ENCODE measurements at places on chromosomes 5 and 9. TPM values are rescaled to one million over a fixed set of nuclear protein-coding genes. Genes with fewer than 3 reads are reported as not detected.

DNA sequence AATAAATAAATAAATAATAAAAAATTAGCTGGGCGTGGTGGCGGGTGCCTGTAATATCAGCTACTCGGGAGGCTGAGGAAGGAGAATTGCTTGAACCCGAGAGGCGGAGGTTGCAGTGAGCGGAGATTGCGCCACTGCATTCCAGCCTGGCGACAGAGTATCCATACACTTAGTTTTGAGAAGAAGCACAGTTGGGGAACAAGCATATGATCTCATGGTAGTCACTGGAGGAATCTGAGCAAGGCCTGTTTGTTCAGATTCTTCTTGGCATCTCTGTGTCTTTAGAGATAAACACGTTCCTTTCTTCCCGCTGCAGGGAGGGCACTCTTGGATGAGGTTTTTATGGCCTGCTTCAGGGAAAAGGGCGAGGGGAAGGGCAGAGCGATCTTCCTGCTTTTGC, 15.6 kb upstream of the DENND1A start:
- DNase-seq = no peak

DNA sequence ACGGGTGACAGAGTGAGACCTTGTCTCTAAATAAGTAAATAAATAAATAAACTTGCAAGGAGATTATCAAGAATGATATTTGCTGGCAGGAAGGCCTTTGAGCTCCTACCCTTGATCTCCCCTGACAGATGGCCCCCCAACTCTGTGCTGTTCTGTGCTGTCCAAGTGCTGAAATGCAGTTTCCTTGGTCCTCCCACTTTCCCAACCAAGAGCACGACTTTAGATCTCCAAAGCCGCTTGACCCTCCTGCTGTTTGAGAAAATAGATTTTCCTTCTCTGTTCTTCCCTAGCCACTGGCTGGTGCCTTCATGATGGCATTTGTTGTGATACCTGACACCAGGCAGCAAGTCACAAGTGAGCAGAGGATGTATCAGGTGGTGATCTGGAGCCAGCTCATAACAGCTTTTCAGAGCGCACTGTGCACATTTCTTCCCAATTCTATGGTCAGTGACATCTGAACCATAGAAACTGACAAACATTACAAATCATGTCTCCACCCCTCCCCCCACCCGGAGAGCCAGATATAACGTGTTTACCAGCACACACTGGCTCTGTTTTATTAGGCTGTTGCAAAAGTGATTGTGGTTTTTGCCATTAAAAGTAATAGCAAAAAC, 80.0 kb upstream of the PUM3 start:
- no peak for DNase-seq

- no peak for DNase-seq
These were observed 4.0 kb downstream of the ISL1 start for GRCh38 chr5:51386916-51387883.

DNA sequence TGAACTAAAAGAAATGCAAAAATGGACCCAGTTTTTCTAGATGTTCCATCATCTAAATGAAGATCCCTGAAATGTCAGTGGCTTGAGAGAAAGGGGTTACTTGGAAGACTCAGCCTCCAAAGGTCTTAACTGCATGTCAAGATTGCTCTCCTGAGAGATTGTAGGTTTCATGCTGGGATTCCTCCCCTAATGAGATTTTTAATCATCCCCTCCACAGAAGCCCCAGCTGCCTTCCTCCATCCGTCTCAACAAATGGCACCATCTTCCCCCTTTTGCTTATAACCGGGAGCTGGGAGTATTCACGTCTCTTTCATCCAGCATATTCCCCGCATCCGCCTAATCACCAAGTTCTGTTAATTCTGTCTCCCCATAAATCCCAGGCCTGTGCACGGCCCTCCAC, 104.5 kb downstream of the NSG2 start:
- no peak for DNase-seq

DNA sequence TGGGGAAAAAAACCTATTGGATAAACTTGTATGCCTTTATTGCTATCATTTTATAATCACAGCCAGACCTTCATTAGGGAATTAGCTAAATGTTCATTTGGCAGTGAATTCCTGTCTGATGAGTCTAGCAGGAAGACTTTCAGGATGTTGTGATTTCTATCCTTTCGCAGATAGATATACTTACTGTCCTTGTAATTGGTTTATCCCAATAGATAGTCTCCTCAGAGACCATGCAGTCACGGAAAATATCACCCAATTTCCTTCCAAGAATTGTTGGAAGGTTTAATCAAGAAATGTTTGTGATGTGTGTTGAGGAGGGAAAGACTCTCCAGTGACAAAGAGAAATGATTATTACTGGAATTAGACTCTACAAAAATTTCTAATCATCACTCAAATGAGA, 1937.9 kb upstream of the WWC1 start:
- DNase-seq = no peak

- no peak for DNase-seq
These were observed 39.0 kb downstream of the PRKACG start for GRCh38 chr9:68974901-68975300.

- no peak for DNase-seq
These were observed 98.4 kb downstream of the ZNF354C start for GRCh38 chr5:179158556-179158955.

- no peak for DNase-seq
These were observed 20.8 kb downstream of the URM1 start for GRCh38 chr9:128391956-128392301.

GRCh38 chr9:137320555-137321384, 18.7 kb upstream of the NRARP start:
- peak; percentile 95 for DNase-seq

GRCh38 chr5:166746506-166746905, 1544.9 kb upstream of the WWC1 start:
- DNase-seq = no peak

DNA sequence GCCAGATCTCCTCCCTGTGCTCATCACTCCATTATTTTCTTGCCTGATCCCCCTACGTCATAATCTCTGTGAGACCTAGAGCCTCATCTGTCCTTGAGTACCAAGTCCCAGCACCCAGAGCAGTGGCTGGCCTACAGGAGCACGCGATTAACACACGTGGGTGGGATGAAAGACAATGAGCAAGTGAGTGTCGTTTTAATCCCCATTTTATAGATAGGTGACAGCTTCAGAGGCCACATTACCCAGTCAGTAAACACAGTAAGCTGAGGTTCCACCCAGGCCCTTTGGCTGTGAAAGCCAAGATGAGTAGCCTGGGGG, 17.3 kb downstream of the TRUB2 start:
- DNase-seq = no peak

GRCh38 chr9:72839085-72839484, 113.8 kb downstream of the ALDH1A1 start:
- no peak for DNase-seq

DNA sequence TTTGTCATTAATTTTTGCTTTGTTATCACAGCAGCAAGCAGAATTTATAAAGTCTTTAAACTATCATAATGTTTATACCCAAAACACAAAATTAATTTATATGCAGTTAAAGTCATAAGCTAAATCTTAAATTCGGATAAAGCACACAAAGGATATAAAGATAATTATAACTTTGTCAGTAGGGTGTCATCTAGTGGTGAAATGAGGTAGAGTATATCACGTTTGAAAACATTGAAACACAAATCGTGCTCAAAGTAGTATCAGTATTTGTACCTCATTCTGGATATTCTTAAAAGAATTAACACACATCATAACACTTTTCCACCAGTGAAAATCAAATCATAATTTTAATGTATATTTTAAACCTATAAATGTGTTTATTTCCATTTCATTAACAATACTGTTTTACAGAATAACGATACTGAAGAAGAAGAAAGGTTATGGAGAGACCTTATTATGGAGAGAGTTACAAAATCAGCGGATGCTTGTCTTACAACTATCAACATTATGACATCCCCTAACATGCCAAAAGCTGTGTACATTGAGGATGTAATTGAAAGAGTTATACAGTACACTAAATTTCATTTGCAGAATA, 129.5 kb downstream of the NIPBL start:
- DNase-seq = peak; percentile 56

DNA sequence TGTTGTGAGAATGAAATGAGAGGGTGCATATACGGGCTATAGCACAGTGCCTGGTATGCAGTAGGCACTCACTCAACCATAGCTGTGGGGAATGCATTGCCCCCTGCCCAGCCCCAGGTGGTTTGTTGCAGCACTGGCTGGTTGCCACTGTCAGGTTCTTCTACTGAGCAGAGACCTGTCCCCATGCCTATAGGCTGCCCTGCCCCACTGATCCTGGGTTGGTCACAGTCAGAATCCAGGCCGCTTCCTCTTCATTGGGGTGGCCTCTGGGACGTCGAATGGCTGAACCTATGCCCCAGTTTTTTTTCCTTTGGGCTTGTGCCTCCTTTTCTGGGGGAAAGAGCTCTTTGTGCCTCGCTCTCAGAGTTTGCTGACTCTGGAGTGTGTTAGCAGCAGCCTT, 74.6 kb downstream of the RGS3 start:
- DNase-seq = no peak

- peak; percentile 40 for DNase-seq
These were observed 1.7 kb upstream of the CNTRL start for GRCh38 chr9:121073038-121073437.

GRCh38 chr5:88664645-88665044, 218.3 kb downstream of the MEF2C start:
- no peak for DNase-seq

GRCh38 chr9:125764198-125764597, 17.0 kb downstream of the PBX3 start:
- no peak for DNase-seq

- DNase-seq = no peak
These were observed 117.9 kb upstream of the PRDM9 start for GRCh38 chr5:23389291-23390101.

- DNase-seq = no peak
These were observed 175.9 kb downstream of the ZDHHC21 start for GRCh38 chr9:14517154-14517906.

Gene GPR150
- total RNA-seq = 0.05 TPM

Gene BTNL3
- not detected for total RNA-seq

Gene SPOCK1
- total RNA-seq = 7.0 TPM

Gene MRPS30
- 59.9 TPM for total RNA-seq

Gene PKD2L2
- not detected for total RNA-seq

Gene SMIM33
- total RNA-seq = not detected

Gene SHISAL2B
- not detected for total RNA-seq

Gene TAF1L
- under 0.01 TPM for total RNA-seq

Gene CARTPT
- not detected for total RNA-seq

Gene CIZ1
- 37.9 TPM for total RNA-seq

Gene TAF11L10
- not detected for total RNA-seq

Gene CDKN2A
- 1.0 TPM for total RNA-seq

Gene STK32A
- not detected for total RNA-seq

Gene MATR3
- total RNA-seq = 445 TPM

Gene FAM200C
- total RNA-seq = 3.8 TPM

Gene ARHGEF37
- total RNA-seq = 16.0 TPM

Gene C6
- total RNA-seq = not detected
